ENCODE measurements at places on chromosomes 3 and 15. TPM values are rescaled to one million over a fixed set of nuclear protein-coding genes. Genes with fewer than 3 reads are reported as not detected.

- H3K27ac ChIP-seq, result no peak overlapping the region
- no peaks in the 10 kb centered on the region for H3K36me3 ChIP-seq
- no peaks in the 10 kb centered on the region for H3K27me3 ChIP-seq
- DNase-seq, result no peak
- H3K4me1 ChIP-seq, result no peaks in the 10 kb centered on the region
Observed at GRCh38 chr3:16124636-16125035, 49.8 kb upstream of the GALNT15 start.

DNA sequence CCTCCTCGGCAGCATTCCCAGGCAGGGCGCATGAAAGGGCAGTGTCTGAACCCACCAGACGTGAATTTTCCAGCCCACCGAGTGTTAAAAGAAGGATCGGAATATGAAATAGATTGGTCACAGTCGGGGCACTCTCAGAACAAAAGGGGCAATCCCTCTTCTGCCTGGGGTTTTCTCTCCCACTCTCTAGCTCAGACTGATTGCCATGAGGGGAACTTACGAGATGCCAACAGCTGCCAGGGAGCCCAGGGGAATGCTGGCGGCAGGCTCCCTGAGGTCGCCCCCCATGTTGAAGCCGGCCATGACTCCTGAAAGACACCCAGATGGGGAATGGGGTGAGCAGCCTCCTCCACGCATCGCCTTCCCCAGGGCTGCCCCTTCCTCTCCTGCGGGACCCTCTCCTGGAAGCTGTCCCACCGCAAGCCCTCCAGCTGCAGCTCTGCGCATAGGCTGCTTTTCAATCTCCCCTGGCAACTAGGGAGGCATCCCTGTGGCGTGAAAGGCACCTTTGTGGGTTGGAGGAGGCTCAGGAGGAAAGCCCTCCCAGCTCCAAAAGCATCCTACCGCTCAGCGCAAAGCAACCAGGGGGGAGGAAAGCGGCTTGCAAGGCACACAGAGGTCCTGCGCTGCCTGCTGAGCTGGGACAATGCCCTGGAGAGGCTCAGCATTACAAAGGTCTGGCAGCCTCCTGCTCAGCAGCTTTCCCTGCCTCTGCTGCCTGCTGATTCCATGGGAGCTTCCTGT lies 64.8 kb upstream of the HEG1 start:
- H3K27ac ChIP-seq, result no peak overlapping the region
- no peak for DNase-seq
- no peaks in the 10 kb centered on the region for H3K36me3 ChIP-seq
- peaks cover 14% of the 10 kb centered on the region for H3K4me1 ChIP-seq

DNA sequence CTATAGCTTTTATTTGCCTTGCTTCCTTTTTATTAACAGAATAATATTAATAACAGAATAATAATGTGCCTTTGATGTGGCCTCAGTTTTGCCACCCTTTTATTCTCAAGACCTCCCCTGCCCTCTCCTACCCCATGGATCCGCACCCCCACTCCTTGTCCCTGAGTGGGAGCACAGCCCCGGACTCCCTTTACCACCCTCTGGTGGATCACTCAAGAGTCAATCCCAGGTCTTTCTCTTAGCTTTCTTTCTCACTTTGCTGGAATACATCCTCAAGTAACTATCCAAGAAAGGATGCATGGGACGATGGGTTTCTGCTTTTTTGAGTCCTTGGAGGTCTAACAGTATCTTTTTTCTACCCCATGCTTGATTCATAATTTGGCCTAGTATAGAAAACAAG lies 63.4 kb downstream of the KLF13 start:
- no peak overlapping the region for H3K4me3 ChIP-seq
- no peaks in the 10 kb centered on the region for H3K36me3 ChIP-seq
- DNase-seq, result no peak

GRCh38 chr3:126538316-126538715 lies 14.4 kb downstream of the CHST13 start:
- no peak overlapping the region for H3K4me3 ChIP-seq
- no peak overlapping the region for H3K27ac ChIP-seq
- DNase-seq, result peak; percentile 57
- H3K27me3 ChIP-seq, result peaks cover 19% of the 10 kb centered on the region
- H3K4me1 ChIP-seq, result peaks cover 9% of the 10 kb centered on the region

DNA sequence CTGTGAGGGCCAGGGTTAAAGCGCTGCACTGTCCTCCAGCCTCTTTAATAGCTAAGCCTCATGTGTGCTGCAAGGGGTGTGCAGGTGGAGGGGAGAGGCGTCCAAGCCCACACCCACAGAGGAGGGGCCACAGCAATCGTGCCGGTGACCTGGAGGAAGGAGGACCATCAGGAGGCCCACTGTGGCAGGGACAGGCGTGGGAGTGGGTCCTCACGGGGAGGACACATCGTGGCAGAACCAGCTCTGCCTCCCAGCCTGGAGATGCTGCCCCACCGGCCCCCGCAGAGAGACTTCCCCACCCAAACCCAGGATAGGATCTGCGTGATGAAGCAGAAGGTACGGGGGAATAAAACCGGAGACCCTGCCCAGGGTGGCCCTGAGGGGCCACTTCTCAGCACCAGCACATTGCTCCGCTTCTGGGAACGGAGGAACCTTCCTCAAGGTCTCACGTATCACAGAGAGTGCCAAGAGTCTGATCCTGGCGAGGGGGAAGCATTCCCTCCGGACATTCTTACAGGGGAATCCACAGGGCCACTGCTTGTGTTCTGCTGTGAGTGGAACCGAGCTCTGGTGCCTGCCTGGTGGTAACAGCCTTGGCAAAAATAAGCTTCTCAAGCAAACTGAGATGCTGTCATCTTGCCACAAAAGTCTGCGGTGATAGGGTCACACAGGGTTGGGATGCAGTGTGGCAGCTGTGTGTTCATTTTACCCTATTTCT lies 199.8 kb downstream of the XXYLT1 start:
- peak; percentile 30 for DNase-seq
- H3K4me3 ChIP-seq, result no peak overlapping the region
- H3K36me3 ChIP-seq, result peaks cover 4% of the 10 kb centered on the region
- no peak overlapping the region for H3K27ac ChIP-seq
- no peaks in the 10 kb centered on the region for H3K4me1 ChIP-seq

DNA sequence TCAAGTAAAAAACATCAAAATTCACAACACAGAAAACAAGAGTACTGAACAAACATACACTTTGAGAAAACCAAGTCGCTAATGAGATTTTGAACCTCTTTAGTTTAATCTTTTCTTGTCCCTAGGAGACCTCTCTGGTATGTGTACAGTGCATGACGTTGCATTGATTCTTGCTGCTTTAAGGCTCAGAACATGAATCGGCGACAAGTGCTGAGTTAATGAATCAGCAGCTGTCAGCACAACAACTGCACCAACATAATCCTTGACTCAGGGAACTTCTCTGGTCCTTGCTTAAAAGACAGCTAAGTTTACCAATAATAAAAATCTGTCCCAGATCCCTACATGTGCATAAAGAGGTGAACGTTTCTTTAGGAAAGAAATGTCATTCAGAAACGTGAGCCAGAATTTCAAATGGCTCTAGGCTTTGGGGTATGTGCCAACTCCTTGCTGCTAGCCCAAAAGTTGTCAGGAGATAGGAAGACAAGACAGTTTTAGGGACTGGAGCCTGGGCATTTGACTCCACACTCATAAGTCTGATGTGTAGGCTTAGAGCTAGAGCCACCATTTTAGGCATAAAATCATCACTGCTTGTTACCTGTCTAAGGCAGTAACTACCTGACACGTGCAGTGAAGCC lies 86.9 kb downstream of the IL5RA start:
- DNase-seq, result no peak
- no peak overlapping the region for H3K4me3 ChIP-seq
- H3K4me1 ChIP-seq, result no peaks in the 10 kb centered on the region
- no peaks in the 10 kb centered on the region for H3K27me3 ChIP-seq
- no peak overlapping the region for H3K27ac ChIP-seq
- H3K36me3 ChIP-seq, result no peaks in the 10 kb centered on the region

DNA sequence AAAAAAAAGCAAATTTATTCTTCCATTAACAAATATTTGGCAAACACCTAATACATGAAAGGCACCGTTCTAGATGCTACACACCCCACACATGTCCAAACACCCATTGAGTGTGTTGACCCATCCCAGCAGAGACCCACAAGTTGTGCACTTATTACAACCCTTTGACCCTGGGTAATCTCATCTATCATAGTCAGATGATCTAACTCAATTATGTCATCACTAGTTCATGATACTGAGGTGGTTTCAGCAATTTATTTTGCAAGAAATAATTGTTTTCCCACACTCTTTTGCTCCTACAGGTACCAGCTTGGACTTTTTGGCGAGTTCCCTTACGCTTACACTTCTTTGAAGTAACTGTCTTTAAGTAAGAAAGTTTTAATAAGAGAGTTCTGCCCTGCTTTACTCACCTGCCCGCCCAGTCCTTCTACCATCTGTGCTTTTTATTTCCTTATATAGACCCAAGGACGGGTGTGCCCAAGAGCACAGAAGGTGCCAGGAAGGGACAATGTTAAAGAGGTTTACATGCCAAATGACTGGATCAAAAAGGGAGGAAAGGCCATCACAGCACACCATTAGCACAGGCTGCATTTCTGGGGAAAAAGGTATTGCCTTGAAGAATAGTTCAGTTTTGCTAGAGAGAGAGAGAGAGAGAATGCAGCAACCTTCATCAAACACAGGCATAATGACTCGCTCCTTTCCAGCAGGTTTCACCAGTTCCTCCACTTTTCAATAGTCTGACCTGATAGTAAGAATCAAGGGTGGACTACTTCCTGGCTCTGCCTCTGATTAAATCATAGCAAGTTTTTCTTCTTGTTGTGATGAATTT lies 54.5 kb upstream of the ATP11B start:
- no peak overlapping the region for H3K27ac ChIP-seq
- H3K4me3 ChIP-seq, result no peak overlapping the region
- H3K4me1 ChIP-seq, result no peaks in the 10 kb centered on the region
- peaks cover 10% of the 10 kb centered on the region for H3K27me3 ChIP-seq
- H3K36me3 ChIP-seq, result no peaks in the 10 kb centered on the region

DNA sequence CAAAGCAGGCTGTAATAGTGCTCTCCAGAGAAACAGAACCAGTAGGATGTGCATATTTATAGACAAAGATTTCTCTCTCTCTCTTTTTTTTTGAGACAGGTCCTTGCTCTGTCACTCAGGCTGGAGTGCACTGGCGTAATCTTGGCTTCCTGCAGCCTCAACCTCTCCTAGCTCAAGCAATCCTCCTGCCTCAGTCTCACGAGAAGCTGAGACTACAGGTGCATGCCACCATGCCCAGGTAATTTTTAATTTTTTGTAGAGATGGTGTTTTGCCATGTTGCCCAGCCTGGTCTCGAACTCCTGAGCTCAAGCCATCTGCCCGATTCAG lies 67.1 kb upstream of the CHD2 start:
- peaks cover 4% of the 10 kb centered on the region for H3K4me1 ChIP-seq
- no peak for DNase-seq
- peak overlapping the region; percentile 91 for H3K27ac ChIP-seq
- no peaks in the 10 kb centered on the region for H3K27me3 ChIP-seq
- no peaks in the 10 kb centered on the region for H3K36me3 ChIP-seq

- no peak overlapping the region for H3K4me3 ChIP-seq
- no peak for DNase-seq
- H3K36me3 ChIP-seq, result no peaks in the 10 kb centered on the region
- peaks cover 3% of the 10 kb centered on the region for H3K27me3 ChIP-seq
- peaks cover 5% of the 10 kb centered on the region for H3K4me1 ChIP-seq
Observed at GRCh38 chr15:78614021-78614420, 6.8 kb downstream of the CHRNA3 start.

DNA sequence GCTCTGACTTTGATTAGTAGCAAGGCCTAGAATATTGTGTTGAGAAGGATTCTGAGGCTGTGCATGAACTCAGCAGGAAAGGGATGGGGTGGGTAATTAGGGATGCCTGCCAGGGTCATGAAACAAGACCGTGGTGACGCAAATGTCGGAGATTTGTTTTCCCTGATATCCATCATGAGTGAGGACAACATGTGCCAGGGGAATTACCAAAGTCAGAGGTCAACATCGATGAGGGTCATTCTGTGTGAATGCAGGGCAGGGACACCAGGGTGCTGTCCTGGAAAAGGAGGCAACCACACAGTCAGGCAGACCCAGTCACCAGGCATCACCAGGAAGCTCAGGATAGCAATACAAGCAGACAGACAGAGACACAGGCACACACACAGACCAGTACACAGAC lies 52.2 kb downstream of the SLCO2A1 start:
- no peak overlapping the region for H3K27ac ChIP-seq
- DNase-seq, result peak; percentile 56
- H3K4me3 ChIP-seq, result no peak overlapping the region

GRCh38 chr15:99450896-99451358 lies 114.9 kb upstream of the MEF2A start:
- H3K4me1 ChIP-seq, result no peaks in the 10 kb centered on the region
- no peak overlapping the region for H3K4me3 ChIP-seq
- H3K36me3 ChIP-seq, result no peaks in the 10 kb centered on the region

Gene LMAN1L
- not detected for total RNA-seq

Gene CIDEC
- total RNA-seq, result 10.9 TPM

Gene ACAD11
- 71.7 TPM for total RNA-seq

Gene IL5RA
- total RNA-seq, result not detected

Gene ARIH1
- total RNA-seq, result 41.4 TPM

Gene ARL14
- not detected for total RNA-seq

Gene STARD9
- 125 TPM for total RNA-seq

Data from sigmoid colon (tissue), 7 donors.